ENCODE measurements at places on chromosomes 4 and X.

DNA sequence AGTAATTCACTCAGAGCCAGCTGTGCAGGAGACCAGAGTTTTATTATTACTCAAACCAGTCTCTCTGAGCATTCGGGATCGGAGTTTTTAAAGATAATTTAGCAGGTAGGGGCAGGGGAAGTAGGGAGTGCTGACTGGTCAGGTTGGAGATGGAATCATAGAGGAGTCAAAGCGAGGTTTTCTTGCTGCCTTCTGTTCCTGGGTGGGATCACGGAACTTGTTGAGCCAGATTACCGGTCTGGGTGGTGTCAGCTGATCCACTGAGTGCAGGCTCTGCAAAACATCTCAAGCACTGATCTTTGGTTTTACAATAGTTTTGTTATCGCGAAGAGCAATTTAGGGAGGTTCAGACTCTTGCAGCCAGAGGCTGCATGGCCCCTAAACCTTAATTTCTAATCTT, 63.6 kb downstream of the TRIM2 start:
- no peak for DNase-seq

GRCh38 chr4:94525993-94526728, 74.4 kb downstream of the PDLIM5 start:
- no peak for DNase-seq

DNA sequence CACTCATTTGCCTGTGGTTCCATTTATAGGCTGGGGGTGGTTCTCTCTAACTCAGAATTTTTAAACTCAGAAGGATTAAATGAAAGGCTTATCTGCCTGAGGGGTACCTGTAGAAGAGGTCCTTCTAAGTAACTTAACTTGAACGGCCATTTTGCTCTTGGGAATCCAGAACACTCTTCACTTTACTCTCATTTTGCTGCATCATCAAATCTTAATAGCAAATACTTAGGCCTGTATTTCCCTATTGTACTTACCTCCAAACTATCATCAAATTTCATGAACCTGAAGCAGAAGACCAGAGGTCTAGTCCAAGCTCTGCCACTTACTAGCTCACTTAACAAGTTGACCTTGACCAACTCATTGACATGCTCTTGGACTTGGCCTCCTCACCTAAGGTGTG, 70.4 kb downstream of the GRIA3 start:
- DNase-seq, result no peak

DNA sequence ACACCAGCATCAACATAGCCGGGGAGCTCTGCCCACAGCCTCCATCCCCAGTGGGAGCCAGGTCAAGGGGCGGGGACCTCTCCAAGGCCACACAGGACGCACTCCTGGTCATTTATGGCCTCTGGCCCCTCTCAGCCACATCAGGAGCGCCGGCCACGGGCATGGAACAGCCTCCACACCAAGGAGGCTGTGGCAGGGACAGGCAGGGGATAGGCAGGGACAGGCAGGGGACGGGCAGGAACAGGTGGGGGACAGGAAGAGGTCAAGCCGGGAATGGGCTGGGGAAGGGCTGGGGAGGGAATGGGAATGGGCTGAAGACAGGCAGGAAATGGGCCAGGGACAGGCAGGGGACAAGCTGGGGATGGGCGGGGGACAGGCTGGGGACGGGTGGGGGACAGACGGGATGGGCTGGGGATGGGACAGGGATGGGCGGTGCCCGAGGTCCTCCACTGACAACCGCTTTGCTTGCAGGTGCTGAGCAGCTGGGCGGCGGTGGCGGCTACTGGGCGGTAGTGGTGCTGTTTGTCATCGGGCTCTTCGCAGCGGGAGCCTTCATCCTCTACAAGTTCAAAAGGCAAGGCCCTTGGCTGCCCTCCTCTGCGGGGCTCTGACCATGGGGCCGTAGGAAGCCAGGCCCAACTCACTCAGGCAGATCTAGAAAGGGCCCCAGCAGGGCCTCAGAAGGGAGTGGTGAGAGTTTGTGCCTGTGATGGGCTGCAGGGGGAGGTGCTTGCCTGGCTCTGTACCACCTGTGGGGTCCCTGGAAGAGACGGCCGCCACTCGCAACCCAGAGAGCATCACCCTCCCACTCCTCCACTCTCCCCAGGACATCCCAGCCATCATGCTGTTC, 205.6 kb downstream of the AFAP1 start:
- DNase-seq, result no peak

- no peak for DNase-seq
Observed at GRCh38 chr4:24179201-24179840, 289.5 kb upstream of the PPARGC1A start.

GRCh38 chr4:45475548-45475947, 648.3 kb downstream of the GABRG1 start:
- no peak for DNase-seq

DNA sequence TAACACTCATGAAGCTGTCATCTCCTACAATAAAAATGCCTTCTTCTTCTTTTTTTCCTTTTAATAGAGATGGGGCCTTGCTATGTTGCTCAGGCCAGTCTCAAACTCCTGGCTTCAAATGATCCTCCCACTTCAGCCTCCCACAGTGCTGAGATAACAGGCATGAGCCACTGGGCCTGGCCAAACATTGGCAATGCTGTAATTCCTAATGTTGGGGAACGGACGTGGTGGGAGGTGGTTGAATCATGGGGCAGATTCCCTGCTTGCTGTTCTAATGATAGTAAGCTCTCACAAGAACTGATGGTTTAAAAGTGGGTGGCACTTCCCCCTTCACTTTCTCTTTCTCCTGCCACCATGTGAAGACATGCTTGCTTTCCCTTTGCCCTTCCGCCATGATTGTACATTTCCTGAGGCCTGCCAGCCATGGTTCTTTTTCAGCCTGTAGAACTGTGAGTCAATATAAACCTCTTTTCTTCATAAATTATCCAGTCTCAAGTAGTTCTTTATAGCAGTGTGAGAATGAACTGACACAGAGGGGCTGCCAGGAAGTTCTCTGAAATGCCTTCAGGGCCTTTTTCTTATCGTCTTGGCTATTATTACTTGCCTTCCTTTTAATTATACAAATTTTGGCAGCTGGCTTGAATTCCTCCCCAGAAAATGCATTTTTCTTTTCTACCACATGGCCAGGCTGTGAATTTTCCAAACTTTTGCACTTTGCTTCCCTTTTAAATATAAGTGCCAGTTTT, 93.0 kb downstream of the CENPC start:
- DNase-seq, result no peak

DNA sequence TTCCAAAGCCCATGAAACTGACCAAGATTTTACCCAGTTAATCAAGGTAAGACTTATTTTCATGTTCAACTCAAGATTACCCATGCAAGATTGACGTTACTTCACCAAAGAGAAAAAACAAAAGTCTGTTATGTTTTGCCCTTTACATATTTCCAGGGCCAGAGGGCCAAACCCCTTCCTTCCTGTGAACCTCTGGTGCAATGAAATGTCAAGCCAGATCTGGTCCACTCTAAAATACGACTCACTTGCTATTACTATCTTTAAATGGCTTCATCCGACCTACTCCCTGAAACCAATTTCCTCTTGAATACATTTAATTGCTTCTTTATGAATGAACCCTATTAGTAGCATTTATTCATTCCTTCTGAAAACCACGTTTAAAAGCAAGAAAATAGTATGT, 33.0 kb downstream of the TSPAN5 start:
- DNase-seq, result no peak

DNA sequence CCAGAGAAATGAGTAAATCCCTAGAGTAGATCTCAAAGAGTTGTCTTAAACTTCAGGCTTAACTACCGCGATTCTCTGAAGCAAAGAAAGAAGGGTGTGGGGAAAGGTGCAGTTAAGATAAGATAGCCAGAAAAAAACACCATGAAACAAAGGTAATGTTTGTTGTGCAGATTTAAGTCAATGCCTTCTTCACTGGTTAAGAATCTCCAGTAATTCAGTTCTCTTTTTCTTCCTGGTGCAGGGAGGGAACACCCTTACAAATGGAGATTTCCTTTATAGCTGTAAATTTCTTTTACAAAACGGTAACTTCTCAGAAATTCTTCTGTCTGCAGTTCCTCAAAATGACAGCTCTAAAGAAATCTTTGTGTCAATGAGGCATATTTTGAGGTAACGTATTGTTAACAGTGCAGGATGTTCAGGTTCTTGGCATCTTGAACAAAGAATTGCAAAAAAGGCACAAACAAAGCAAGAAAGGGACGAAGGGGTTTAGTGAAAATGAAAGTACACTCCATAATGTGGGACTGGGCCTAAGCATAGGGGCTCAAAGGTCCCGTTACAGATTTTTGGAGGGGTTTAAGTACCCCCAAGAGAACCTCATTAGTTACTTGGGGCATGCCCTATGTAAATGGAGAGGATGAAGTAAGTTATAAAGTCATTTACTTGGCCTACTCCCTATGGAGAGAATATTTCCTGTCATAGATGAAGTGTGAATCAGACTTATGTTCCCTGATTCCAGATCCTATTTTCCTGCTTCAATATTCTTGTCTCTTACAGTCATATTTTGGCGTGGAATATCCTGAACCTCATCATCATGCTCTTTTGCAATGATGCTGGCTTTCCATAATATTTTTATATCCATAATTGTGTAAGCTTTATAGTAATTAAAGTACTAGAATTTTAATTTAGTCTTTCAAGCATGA, 492.0 kb downstream of the PCDH11X start:
- no peak for DNase-seq

- no peak for DNase-seq
Observed at GRCh38 chr4:77950203-77950602, 87.6 kb downstream of the MRPL1 start.

DNA sequence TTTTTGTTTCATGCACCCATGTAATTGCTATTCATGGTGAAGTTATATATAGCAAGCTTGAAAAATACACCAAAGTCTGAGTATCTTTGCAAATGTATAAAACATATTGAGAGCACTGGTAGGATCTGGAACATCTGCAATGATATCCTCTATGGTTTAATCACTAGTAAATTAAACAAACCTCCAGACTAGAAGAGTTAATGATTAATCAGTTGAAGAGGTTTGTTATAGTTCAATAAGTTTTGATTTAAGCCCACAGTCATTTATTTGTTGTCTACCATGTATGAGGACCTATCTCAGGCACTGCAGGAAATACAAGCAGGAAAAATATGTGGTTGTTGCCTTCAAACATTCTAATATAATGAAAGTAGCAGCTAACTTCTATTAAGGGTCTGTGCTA, 16.5 kb downstream of the CYBB start:
- no peak for DNase-seq

DNA sequence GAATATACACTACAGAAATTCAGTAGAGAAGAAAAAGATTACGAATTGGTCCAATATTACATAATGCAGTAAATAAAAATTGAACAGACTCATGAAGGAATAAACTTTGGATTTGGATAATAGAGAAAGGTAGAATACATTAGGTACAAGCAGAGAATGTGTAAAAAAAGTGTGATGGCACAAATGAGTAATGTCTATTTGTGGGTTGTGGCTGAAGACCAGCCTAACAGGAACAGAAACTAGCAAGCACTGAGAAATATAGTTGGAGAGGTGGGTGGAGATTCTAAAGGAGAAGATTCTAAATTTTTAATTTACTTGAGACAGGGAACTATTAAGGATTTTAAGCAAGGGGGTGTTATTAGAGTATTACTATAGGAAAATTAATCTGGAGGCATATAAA, 15.2 kb upstream of the CLOCK start:
- DNase-seq, result no peak

- DNase-seq, result no peak
Observed at GRCh38 chr4:17715511-17715910, 65.9 kb downstream of the FAM184B start.

DNA sequence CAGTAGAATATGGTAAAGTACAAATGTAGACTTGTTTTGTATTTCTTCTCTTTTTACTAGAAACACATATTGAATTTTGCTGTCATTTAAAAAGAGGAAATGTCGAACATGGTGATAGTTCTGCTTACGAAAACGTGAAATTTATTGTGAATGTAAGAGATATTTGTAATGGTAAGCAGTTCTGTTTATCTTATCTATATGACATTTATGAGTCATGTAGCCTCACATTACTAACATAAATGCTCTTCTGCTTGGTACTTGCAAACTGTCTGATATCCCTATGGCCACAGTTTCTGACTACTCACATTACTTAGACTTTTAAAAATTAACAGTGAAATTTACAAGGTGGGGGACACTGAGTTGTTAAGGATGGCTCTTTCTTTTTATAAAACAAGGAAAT, 57.9 kb downstream of the PASD1 start:
- DNase-seq, result no peak

DNA sequence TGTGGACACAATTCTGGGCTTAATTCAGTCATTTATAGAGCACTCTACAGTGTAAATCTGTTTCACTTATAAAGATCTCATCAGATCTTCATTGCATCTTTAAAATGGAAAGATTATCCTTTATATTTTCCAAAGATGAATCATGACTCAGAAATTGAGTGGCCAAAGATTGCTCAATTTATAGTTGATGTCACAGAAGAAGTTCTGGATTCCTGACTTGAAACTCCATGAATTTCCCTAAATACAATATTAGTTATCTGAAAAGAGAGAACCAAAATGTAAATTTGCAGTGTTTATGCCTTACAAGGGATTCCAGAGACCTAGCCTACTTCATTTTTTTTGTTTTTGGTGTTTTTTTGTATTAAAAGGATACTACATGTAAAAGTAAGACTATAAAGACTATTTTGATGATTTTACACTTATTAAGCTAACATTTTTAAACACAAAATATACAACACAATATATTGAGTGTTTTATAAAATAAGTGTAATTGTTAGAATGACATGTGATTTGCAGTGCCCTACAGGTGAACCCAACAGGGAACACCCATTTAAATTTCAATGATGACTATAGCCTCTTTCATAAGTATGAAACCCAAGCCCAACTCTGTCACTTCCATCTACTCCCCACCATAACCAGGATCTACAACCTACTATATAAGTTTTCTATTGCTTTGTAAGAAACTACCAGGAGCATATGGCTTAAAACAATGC, 183.5 kb downstream of the PCDH7 start:
- no peak for DNase-seq

DNA sequence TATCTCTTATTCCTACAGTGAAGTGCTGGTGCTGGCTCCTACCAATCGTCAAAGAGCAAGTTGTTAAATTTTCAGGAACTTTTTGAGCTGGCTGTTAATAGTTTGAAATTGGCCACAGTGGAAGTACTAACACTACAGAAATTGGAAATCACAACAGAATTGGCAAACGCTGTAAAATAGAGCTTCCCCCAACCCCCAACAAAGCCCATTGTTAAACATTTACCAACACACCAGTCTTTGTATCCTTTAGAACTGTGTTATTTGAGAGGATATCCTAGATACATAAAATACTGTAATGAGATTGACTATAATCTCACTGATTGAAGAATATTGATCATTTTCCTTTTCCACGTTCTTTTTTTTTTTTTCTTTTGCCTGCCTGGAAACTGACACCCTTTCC, 37.4 kb downstream of the FAM241A start:
- no peak for DNase-seq

GRCh38 chr4:108433832-108434231, 186.5 kb upstream of the RPL34 start:
- no peak for DNase-seq

GRCh38 chr4:114027596-114027995, 48.1 kb upstream of the ARSJ start:
- DNase-seq, result peak; percentile 49

GRCh38 chrX:49001521-49002090, 458 bp downstream of the GRIPAP1 start:
- no peak for DNase-seq

All from NCI-H1930 (cell line).